Mesothelial cell of epicardium (in vitro differentiated cells): ENCODE measurements at places on chromosomes 7 and 10. TPM values are rescaled to one million over a fixed set of nuclear protein-coding genes. Genes with fewer than 3 reads are reported as not detected.

- no peak overlapping the region for H3K4me3 ChIP-seq
- no peaks in the 10 kb centered on the region for H3K36me3 ChIP-seq
- no peak for DNase-seq
- no peak overlapping the region for H3K27ac ChIP-seq
Observed at GRCh38 chr7:110609336-110609735, 481.6 kb upstream of the LRRN3 start.

DNA sequence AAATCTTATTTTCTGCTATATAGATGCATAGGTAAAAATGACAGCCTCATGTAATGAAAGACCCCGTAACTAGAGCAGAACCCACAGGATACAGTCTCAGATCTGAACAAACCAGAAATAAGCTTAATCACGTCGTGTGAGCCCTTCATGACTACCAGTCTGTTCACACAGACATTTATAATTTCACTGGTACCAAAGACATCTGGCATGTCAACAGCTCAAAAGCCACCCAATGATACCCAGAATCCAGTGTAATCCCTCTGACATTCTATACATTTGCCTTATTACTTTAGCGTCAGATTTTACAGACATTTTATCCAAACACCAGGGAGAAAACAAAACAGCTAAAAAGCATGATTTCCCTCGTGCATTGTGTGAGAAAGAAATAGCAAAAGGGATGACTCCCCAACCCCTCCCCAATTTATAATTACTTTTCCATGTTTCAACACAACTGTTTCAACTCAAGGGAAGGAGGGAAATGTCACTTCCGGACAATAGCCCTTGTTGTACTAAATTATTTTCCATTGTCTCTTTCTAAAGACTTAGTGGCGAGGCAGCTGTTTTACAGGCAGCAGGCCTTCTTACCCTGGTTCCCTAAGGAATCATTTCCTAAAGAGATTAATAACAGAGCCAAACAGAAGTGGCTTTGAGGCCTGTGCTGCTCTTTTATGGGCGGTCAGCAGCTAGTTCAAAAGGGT lies 33.2 kb downstream of the DOCK4 start:
- peaks cover 10% of the 10 kb centered on the region for H3K4me1 ChIP-seq
- no peak overlapping the region for H3K4me3 ChIP-seq
- H3K27me3 ChIP-seq = peaks cover 2% of the 10 kb centered on the region
- no peak for DNase-seq
- peaks cover 2% of the 10 kb centered on the region for H3K36me3 ChIP-seq
- H3K27ac ChIP-seq = no peak overlapping the region

DNA sequence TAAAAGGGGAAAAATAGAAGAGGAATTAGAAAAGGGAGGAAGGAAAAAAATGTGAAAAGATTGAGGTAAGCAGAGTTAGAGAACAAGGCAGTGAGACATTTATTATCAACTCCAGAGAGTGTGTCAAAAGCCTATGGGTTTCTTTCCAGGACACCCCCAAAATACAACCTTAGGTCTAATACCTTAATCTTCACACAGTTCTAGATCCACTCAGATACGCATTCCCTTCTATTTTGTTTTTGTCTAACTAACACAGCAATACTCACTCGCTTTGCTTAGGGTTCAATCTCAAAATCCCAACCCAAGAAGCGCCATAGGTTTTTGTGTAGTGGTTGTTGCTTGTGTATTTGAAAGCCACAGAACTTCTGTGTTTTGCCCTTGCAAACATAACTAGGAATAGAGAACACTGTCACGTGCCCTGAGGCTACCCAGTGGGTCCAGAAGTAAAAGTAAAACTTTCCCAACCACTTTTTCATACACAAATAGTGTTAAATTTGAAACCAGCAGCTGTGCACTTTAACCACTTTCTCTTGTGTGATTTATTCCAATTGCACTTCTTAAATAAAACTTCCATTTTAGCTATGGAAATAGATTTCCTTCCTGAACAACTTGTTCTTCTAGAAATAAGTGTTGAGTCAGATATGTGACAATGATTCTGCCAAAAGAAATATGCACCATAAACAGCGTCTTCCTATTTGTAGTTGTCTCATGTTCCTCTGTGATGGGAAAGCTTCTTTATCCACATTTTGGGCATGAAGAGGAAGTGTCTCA lies 414.7 kb upstream of the GHITM start:
- no peak for DNase-seq
- H3K27ac ChIP-seq = no peak overlapping the region
- no peak overlapping the region for H3K4me3 ChIP-seq
- H3K27me3 ChIP-seq = no peaks in the 10 kb centered on the region
- peaks cover 2% of the 10 kb centered on the region for H3K4me1 ChIP-seq

DNA sequence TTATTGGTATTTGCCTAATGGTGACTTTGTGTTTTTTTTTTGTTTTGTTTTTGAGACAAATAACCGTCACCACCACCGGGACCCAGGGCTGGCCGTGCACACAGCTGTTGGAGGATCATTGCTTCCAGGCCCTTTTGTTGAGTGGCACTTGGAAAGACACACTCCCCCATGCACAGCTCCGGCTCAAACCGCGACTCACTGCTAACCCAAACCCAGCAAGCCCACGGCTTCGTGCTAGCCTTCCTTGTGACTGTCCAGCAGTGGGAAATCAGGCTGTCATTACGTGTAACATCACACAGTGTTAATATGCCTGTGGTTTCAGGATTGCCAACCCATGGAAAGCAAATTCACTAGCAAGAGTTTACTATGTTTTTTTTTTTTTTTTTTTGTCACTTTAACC lies 17.4 kb downstream of the BNIP3 start:
- H3K27me3 ChIP-seq = no peaks in the 10 kb centered on the region
- H3K27ac ChIP-seq = no peak overlapping the region
- no peaks in the 10 kb centered on the region for H3K4me1 ChIP-seq
- peaks cover 19% of the 10 kb centered on the region for H3K36me3 ChIP-seq

GRCh38 chr10:88477343-88478085 lies 105.6 kb downstream of the RNLS start:
- DNase-seq = no peak
- no peak overlapping the region for H3K4me3 ChIP-seq
- H3K27me3 ChIP-seq = no peaks in the 10 kb centered on the region
- H3K27ac ChIP-seq = no peak overlapping the region
- peaks cover 3% of the 10 kb centered on the region for H3K36me3 ChIP-seq

- no peaks in the 10 kb centered on the region for H3K27me3 ChIP-seq
- no peak for DNase-seq
- H3K27ac ChIP-seq = no peak overlapping the region
- peaks cover 13% of the 10 kb centered on the region for H3K4me1 ChIP-seq
- H3K4me3 ChIP-seq = no peak overlapping the region
- H3K36me3 ChIP-seq = no peaks in the 10 kb centered on the region
Observed at GRCh38 chr7:152520861-152521302, 85.1 kb upstream of the KMT2C start.

- no peak overlapping the region for H3K27ac ChIP-seq
- H3K36me3 ChIP-seq = no peaks in the 10 kb centered on the region
- H3K4me1 ChIP-seq = peaks cover 20% of the 10 kb centered on the region
- peaks cover 4% of the 10 kb centered on the region for H3K27me3 ChIP-seq
Observed at GRCh38 chr10:3354174-3354900, 181.8 kb upstream of the PITRM1 start.

DNA sequence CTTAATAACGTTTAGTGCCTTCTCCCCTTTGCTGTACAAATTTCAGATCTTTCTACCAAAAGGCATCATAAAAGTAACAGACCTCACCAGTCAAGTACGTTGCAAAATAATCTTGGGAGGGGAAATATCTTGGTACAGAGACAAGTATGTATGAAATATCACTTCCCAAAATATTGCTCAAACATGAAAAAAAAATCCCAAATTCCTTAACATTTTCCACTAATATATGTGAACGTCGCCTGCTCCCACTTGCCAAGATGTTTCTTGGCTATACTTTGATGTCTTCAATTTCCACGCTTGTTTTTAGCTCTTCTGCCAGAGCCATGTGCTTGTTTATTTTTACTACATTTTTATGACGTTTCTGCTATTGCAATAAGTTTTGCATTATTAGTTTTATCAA lies 223.5 kb downstream of the PLXNA4 start:
- no peak overlapping the region for H3K27ac ChIP-seq
- no peak for DNase-seq
- peaks cover 7% of the 10 kb centered on the region for H3K4me1 ChIP-seq
- peaks cover 61% of the 10 kb centered on the region for H3K27me3 ChIP-seq
- H3K4me3 ChIP-seq = no peak overlapping the region

- H3K27me3 ChIP-seq = peaks cover 49% of the 10 kb centered on the region
- no peak for DNase-seq
- H3K36me3 ChIP-seq = no peaks in the 10 kb centered on the region
- no peak overlapping the region for H3K27ac ChIP-seq
- H3K4me3 ChIP-seq = no peak overlapping the region
- H3K4me1 ChIP-seq = no peaks in the 10 kb centered on the region
Observed at GRCh38 chr10:131381576-131381975, 70.1 kb upstream of the TCERG1L start.

- no peak overlapping the region for H3K27ac ChIP-seq
- peaks cover 4% of the 10 kb centered on the region for H3K36me3 ChIP-seq
- H3K4me1 ChIP-seq = peaks cover 25% of the 10 kb centered on the region
Observed at GRCh38 chr7:139743267-139743966, 34.4 kb downstream of the HIPK2 start.

GRCh38 chr10:48390933-48391845 lies 84.7 kb downstream of the MAPK8 start:
- H3K4me1 ChIP-seq = peaks cover 14% of the 10 kb centered on the region
- no peaks in the 10 kb centered on the region for H3K36me3 ChIP-seq
- H3K27ac ChIP-seq = no peak overlapping the region
- no peak overlapping the region for H3K4me3 ChIP-seq
- no peak for DNase-seq
- no peaks in the 10 kb centered on the region for H3K27me3 ChIP-seq

DNA sequence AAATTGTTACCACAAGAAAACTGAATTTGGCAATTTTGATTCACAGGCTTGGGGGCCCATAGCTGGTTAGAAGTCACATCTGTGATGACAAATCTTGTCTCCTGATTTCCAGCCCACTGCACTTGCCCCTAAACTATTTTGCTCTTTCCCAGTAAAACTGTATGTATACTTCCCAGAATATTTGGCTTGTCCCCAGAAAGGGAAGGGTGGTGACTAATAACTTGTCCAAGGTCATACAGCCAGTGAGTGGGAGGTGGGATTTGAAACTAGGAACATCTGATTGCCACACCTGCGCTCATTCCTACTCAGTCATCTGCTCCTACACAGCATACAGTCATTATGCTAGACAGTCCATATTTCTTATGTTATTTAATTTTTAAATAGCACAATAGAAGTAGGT lies 304.5 kb downstream of the SDHAF3 start:
- no peaks in the 10 kb centered on the region for H3K36me3 ChIP-seq
- no peak overlapping the region for H3K27ac ChIP-seq
- H3K4me1 ChIP-seq = no peaks in the 10 kb centered on the region
- no peak for DNase-seq
- no peak overlapping the region for H3K4me3 ChIP-seq
- H3K27me3 ChIP-seq = no peaks in the 10 kb centered on the region

GRCh38 chr7:7550663-7551062 lies 15.0 kb upstream of the COL28A1 start:
- no peak overlapping the region for H3K27ac ChIP-seq
- H3K27me3 ChIP-seq = no peaks in the 10 kb centered on the region
- H3K4me1 ChIP-seq = peaks cover 4% of the 10 kb centered on the region
- no peaks in the 10 kb centered on the region for H3K36me3 ChIP-seq

DNA sequence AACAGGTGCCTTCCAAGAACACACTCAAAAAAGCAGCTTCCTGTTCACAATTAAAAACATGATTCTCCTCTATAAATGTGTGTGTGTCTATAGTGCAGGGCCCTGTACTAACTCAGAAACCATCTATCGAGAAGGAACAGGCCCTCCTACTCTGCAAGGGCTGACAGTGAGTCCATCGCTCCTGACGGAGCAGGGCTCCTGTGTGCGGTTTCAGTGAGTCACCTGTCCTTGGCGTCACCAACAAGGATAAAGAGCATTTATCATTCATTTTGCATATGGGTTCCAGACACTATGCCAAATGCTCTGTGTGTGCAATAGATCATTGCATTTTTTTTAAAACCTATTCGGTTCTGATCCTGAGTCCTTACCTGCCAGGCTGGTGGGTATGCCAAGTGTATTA lies 63.7 kb downstream of the TACC2 start:
- H3K4me3 ChIP-seq = no peak overlapping the region
- DNase-seq = no peak
- H3K4me1 ChIP-seq = peaks cover 5% of the 10 kb centered on the region
- H3K36me3 ChIP-seq = no peaks in the 10 kb centered on the region

DNA sequence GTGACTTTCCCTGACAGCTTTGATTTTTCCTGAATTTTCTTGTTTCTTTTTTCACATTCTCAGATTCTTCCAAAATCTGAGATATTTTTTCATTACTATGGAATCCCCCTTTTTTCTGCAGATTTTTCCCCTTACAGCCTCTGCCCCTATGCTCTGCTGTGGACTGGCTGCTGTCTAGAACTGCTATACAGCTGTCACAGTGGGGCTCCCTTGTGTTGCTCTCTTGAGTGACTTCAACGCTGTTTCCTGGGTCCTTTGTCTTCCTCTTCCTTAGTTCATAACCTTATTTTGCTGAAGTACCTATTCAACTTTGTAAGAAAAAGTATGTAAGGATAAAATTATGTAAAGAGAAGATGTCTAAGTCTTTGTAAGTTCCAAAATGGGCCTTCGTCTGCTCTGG lies 234.1 kb upstream of the YAE1 start:
- no peak overlapping the region for H3K27ac ChIP-seq
- peaks cover 23% of the 10 kb centered on the region for H3K27me3 ChIP-seq
- peaks cover 4% of the 10 kb centered on the region for H3K4me1 ChIP-seq
- H3K4me3 ChIP-seq = no peak overlapping the region
- no peak for DNase-seq
- H3K36me3 ChIP-seq = no peaks in the 10 kb centered on the region

DNA sequence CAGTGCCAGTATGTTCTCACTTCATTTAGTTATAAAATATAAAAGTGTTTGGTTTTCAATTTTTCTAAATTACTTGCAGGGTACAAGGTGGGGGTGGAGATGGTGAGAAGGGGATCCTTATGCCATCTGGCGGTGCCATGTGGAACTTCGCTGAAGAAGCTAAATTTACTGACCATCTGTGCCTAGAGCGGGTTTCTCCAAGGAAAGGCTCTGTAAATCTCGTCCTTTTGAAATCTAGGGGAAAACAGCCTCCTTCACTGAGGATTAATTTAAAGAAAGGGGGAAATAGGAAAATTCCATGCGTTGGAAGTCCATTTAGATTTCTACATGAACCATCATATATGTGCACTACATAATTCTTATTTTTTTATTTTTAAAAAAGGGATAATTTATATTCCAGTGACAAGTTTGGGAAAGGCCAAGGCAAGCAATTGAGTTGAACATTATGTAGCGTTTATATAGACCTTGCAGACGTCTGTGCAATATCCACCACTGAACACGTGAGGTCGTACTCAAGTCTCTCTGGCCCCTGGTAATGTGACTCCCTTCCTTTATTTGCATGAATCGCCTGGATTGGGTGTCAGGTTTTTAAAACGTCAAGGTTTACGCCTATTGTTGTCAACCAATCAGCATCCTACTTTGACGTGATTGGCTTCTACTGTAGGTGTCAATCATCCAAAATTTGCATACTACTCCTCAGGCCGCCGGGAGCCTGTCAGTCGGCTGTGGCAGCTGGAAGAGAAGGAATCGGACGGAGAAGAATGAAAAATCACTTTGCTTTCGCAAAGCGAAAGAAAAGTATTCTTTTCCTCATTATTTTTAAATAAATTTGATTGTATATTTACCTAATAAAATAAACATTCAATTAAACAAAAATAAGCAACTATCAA lies 297.1 kb upstream of the NFE2L3 start:
- peak overlapping the region; percentile 59 for H3K4me3 ChIP-seq
- H3K27me3 ChIP-seq = peaks cover 6% of the 10 kb centered on the region
- peaks cover 53% of the 10 kb centered on the region for H3K4me1 ChIP-seq
- DNase-seq = no peak
- H3K27ac ChIP-seq = peak overlapping the region; percentile 86

The AP3M1 gene
- 47.6 to 49.4 TPM (median 48.7 TPM) in 3 replicates for total RNA-seq

The OGDHL gene
- total RNA-seq = 10.4 to 13.0 TPM (median 12.7 TPM) in 3 replicates

The SRPK2 gene
- total RNA-seq = 43.8 to 51.4 TPM (median 45.3 TPM) in 3 replicates

The SEMA3D gene
- 264 to 278 TPM (median 272 TPM) in 3 replicates for total RNA-seq

The FKBP9 gene
- 186 to 208 TPM (median 186 TPM) in 3 replicates for total RNA-seq

The OSBPL3 gene
- 9.8 to 11.9 TPM (median 11.0 TPM) in 3 replicates for total RNA-seq

The CDK6 gene
- total RNA-seq = 136 to 138 TPM (median 138 TPM) in 3 replicates

The CFAP46 gene
- total RNA-seq = 3.1 to 4.1 TPM (median 3.2 TPM) in 3 replicates

The CALCR gene
- not detected in 3 replicates for total RNA-seq
